A549 treated with dexamethasone at 1 μM for 4 hours (cell line): ENCODE measurements at places on chromosomes 5 and 9. TPM values are rescaled to one million over a fixed set of nuclear protein-coding genes. Genes with fewer than 3 reads are reported as not detected.

Gene TMEM252
- total RNA-seq: not detected in 5 replicates

Gene GGTA1
- not detected in 5 replicates for total RNA-seq

Gene CDC14B
- 13.4 to 16.3 TPM (median 14.7 TPM) in 5 replicates for total RNA-seq

Gene ANKRD34B
- total RNA-seq: 0.05 to 0.14 TPM (median 0.09 TPM) in 5 replicates
